MCF 10A (cell line): ENCODE measurements at places on chromosomes 12 and 14. TPM values are rescaled to one million over a fixed set of nuclear protein-coding genes. Genes with fewer than 3 reads are reported as not detected.

DNA sequence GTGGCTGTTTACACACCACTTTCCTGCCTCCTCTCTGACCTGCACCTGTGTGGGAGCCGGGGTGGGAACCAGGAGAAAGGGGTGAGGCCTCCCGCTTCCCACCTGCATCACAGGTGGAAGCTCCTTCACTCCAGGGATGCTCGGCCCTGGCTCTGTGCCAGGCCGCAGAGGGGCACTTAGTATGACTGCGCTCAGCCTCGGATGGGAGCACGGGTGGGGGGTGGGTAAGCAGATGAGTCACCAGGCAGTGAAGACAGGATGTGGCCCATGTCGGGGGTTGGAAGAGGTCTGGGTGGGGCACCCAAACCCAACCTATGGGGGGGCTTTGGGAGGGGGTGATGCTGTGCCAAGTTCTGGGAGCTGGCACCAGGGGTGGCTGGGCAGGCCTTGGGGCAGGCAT, 7.4 kb upstream of the CYP46A1 start:
- peak; percentile 54 for DNase-seq

Gene CCT2
- total RNA-seq, result 161 and 212 TPM in 2 replicates

Gene FOS
- total RNA-seq, result 73.1 and 139 TPM in 2 replicates

Gene BBOF1
- total RNA-seq, result 2.0 and 4.2 TPM in 2 replicates
